ENCODE measurements at places on chromosomes 3 and 15.

GRCh38 chr15:68711406-68711805 is 109.3 kb downstream of the ANP32A start:
- DNase-seq, result no peak

GRCh38 chr3:101851072-101851770 is 1.9 kb downstream of the NFKBIZ start:
- no peak for DNase-seq

DNA sequence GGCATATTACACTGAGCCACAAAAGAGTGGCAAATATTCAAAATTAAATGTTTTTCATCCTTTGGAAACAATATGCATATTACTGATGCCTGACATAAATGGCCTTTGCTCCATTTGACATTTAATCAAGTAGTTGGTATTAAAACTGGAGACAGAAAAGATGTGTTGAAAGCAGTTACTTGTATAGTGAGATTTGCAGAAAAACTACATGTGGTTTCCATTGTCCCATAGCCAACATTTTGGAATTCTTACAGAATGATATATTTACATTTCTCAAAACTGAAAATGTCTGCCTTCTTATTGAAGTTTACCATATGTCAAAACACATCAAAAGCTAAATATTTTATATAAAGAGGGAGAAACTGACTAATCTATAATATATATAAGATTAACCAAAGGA is 21.6 kb downstream of the SHOX2 start:
- DNase-seq, result no peak

DNA sequence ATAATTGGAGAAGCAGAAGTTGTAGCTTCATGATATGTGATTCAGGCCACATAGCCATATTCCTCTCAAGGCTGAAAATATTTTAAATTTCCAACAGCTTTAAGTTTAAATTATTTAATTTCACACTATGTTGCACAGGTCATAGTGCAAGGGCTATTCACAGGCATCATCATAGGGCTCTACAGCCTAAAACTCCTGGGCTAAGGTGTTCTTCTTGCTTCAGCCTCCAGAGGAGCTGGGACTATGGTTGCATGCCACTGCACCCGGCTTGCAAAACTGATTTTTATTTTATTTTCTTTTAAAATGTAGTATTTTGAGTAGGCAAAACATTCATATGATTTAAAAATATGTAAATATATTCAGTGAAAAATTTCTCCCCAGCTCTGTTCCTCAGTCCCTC is 6.0 kb upstream of the CEP97 start:
- DNase-seq, result no peak

DNA sequence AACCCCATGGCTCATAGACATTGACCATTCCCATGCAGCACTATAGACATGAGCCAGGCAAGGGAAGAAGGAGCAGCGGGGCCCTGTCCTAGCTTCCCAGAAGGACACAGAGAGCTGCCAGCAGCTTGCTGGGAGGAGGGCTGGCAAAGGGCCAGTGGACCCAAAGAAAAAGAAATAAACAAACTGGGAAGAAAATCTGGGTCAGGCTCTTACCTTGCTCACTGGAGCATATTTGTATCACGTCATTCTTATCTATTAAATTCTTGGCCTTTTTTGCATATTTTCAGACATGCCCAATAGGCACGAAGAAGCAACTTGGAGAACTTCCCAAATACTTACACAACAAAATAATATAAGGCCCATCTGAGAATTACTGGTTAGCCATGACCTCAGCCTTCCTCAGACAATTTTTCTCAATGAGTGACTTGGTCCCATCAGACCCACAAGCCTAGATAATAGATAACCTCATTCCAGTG is 28.4 kb downstream of the RASGRP1 start:
- DNase-seq, result no peak

DNA sequence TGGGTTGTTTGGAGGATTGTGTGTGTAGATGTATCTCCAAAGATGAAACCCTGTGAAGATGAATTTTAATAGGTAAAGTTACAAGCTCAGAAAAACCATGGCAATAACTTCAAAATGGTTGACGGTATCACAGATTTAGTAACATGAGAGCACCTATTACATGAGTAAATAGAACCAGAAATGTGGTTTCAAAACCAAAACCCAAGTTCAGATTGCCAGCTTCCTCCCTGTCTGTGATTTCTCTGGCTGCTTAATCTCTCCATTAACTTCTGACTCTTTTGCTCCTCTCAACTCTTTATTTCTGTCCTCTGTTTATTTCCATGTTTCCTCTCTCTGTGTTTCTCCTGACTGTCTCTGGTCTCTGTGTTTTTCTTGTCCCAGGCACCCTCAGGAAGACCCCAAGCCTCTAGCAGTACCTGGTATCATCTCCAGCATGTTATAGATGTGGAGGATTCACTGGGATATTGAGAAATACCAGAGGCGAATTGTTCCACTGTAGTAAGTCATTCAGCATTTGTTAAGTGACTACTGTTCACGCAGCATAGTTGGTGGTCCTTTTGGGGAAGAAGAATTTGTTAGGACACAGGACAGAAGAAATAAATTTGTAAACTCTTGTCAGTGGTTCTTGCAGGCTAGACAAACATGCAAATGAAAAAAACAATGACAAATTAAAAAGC is 138.8 kb downstream of the BBX start:
- no peak for DNase-seq

DNA sequence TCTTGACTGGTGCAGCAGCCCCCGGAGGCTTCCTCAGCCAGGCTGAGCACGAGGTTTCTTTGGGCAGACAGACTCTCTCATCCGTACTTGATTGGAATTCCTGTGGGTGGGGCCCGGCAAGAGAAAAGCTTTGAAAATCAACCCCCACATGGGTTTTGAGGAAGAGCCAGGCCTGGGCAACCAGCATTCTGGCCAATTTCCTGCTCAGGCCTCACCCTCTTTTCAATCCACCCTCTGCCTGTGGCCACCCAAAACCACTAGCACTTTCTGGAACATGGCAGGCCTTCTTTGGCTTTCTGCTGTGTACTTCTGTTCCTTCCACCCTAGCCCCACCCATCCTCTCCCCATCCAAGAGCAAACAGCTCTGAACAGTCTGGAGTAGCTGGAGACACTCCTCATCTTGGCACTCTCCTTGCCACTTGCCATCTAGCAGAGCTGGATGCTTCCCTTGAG is 5.9 kb downstream of the MYO5C start:
- DNase-seq, result no peak

- no peak for DNase-seq
These were observed 7.1 kb downstream of the COL8A1 start for GRCh38 chr3:99645277-99646106.

DNA sequence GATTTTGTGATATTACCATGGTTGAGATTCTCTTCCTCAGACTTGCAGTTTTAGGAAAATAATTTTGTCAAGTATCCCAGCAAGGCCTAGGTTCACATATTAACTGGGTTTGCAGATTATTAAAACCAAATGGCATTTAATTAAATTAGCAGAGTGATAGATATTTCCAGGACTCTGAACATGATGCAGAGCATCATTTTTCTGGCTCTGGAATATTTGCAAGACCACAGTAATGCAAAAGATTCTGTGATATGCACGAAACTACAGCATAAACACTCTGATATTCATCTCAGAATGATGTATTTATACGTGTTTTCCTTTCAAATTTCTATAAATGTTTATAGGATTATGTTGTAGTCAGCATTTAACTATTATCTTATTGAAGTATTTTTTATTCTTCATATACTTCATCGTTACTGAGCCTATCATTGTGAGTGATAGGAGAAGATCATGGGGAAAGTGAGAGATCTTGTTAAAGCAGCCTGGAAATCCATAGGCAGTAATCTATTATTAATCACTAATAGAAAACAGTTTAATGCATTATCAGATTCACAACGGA is 1245.6 kb downstream of the OTOL1 start:
- no peak for DNase-seq

DNA sequence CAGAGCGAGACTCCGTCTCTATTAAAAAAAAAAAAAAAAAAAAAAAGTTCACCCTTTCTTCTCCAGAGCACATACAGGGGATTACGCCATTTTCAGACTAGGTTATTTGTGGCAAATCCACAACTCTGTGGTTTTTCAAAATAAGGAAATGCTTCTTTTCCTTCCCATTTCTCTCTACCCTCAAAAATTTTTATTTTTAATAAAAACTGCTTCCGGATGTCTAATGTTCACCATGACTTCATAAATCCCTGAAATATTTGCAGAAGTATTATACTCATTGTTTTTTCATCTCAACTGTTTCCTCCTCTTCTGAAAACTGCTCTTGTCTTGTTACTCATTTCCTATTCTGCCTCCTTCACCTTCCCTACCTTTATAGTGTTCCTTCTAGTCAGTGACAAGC is 45.0 kb upstream of the SLC12A8 start:
- no peak for DNase-seq

All from T-helper 2 cell (primary cell).